ENCODE measurements at places on chromosomes 13 and 19.

- no peak for DNase-seq
Measured at GRCh38 chr19:1511318-1512317, 1.2 kb downstream of the ADAMTSL5 start.

- no peak for DNase-seq
Measured at GRCh38 chr13:112871742-112872141, 97.3 kb upstream of the MCF2L start.

GRCh38 chr19:20278342-20278741 is 111.3 kb downstream of the ZNF486 start:
- no peak for DNase-seq

GRCh38 chr13:41136396-41137031 is 3.9 kb upstream of the KBTBD6 start:
- no peak for DNase-seq

DNA sequence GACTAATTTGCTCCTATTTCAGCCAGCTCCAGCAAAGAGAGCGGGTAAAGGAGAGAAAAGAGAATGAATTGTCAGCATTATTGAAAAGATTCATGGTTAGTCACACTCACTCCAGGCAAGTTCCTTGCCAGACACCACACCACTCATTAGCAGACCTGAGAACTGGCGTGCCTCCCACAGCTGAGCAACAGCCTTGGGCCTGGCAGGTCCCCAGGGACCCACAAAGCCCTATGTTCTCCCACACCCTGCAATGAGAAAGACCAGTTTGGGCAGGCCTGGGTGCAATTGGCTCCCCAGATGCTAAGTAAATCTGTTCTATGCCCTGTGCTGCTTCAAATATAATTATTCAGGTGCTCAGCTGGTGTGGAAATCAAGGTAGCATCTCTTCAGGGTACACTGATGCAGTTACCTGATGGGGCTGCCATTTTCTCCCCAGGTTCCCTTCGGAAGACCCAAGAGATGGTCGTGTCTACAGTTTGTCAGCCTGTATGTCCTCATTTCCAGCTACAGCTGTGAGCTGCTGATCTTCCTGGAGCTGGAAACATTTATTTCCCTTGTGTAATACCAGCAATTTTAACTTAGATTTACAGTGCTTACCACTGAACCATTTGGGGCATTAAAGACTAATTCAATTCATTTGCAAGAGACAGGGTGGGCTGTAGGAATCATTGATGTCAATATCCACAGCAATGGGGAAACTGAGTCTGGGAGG is 405.0 kb downstream of the COG6 start:
- DNase-seq: no peak

GRCh38 chr19:6416658-6417405 is 7.8 kb downstream of the KHSRP start:
- DNase-seq: no peak

- no peak for DNase-seq
Measured at GRCh38 chr13:82867284-82867683, 1015.0 kb downstream of the SLITRK1 start.

DNA sequence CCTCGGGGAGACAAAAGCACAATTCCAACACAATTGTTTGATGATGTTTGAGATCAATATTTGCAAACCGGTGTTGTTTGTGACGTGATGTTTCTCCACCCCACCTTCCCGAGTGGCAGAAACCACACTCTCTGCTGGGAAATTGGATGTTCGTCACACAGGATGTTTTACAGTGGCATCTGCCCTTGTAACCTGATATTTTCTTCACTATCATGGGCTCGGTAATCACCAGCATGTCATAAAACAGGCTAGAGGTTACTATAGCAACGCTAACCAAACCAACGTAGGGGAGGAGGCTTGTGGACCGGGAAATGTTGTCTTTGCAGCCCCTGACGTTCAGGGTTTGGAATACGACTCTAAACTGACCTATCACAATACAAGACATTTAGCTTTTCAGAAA is 454.5 kb downstream of the IRS2 start:
- no peak for DNase-seq

DNA sequence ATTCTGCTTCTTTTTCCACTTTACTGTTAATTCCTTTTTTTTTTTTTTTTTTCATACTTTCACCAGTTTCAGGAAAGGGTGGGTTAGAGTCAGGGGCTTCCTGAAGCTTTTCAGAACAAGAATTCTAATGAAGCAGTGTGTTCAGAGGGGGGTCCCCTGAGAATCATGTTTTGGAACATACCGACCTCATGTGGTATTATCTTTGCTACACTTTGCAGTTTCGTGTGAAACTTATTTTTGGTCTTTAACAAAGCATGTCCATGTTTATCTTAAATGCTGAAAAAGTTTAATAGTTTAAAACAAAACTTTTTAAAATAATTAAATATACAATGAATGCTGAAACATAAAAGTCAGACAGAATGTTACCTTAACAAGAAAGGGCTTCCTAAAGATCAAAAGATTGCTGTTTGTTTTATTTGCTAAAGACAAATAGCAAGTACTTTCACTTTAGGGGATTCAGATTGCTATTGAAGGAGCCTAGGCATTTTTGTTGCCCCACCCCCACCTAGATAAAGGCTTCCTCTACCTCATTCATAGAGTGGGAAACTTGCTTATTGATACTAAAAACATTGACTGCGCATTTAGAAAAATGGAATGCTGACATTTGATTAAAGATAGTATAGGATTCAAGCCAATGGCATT is 21.1 kb upstream of the POMP start:
- DNase-seq: no peak

- DNase-seq: no peak
Measured at GRCh38 chr19:347946-348861, 3.6 kb upstream of the MIER2 start.

- DNase-seq: no peak
Measured at GRCh38 chr19:51600940-51601580, 29.1 kb downstream of the SIGLEC5 start.

- DNase-seq: no peak
Measured at GRCh38 chr19:50377517-50377916, 1.3 kb downstream of the NR1H2 start.

- no peak for DNase-seq
Measured at GRCh38 chr13:108426893-108427292, 157.4 kb downstream of the TNFSF13B start.

DNA sequence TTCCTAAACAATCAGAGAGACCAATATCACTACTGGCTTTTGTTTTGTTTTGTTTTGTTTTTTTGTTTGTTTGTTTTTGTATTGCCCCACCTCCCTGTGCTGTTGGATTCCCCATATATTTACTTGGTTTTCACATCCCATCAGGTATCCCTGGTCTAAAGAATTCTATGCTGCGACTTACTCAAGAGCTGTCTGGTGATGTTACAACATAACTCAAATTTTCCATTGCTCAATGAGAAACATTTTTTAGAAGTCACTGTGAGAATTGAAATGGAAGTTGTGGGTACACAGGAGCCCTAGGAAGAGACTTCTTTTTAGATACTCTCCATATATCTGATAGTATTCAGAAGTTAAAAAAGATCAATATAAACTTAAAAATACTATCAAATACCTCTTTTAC is 181.4 kb downstream of the KLF5 start:
- no peak for DNase-seq

GRCh38 chr13:72004784-72005374 is 137.9 kb upstream of the DACH1 start:
- DNase-seq: no peak

GRCh38 chr13:105937451-105937850 is 598.0 kb downstream of the EFNB2 start:
- DNase-seq: no peak

DNA sequence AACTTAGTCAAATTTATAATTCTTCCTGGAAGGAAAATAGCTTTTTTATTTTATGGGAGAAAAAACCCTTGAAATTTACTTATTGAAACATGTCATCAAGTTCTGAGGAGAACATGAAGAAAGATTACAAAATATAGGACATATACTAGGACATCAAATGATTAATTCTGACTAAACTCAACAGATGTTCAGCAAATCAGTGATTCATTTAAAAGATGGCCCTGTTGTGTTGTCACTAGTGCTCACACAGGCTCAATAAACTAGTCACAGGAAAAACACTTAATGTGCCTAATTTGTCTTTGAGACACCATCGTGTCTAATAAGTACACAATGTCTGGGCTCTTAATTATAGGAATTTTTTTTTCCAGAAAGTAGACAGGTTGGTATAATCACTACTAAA is 223.8 kb upstream of the TMTC4 start:
- no peak for DNase-seq

GRCh38 chr19:18541992-18542940 is 1.1 kb downstream of the FKBP8 start:
- no peak for DNase-seq

- DNase-seq: no peak
Measured at GRCh38 chr13:103161476-103161875, 95.3 kb upstream of the SLC10A2 start.

DNA sequence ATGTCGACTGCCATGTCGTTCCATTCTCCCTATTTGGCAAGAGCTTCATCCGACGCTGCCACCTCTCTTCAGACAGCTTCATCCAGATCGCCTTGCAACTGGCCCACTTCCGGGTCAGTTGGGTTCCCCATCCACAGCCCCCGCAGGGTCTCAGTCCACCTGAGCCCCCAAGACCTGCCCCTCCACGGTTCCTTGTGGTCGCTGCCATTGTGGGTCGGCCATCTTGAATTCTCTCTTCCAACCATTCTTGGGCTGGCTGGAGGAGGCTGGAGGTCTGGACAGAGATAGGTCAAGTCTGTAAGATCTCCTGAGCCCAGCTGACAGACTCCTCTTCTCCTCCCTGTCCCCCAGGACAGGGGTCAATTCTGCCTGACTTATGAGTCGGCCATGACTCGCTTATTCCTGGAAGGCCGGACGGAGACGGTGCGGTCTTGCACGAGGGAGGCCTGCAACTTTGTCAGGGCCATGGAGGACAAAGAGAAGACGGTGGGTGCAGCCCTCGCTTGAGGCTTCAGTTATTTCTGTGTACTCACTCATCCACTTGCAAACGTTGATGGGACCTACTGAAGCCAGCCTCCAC is 19.5 kb downstream of the CPT1C start:
- DNase-seq: no peak

DNA sequence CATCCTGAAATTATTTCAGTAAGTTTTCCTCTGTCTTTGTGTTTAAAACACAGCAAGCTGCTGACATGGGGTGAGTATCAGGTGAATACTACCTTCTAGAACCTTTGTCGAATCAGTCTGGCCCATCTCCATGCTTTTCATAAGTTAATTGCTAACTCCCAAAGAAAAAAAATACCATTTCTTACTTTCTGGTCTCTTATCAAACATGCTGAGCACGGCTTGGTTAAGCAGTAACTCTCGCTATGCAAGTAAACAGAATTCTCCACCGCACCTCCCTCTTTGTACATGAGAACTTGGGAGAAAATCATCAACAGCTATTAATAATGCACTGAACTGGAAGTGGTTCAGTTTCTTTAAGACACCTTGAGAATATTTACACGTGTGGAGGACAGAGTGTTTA is 88.6 kb downstream of the FGF9 start:
- DNase-seq: no peak

DNA sequence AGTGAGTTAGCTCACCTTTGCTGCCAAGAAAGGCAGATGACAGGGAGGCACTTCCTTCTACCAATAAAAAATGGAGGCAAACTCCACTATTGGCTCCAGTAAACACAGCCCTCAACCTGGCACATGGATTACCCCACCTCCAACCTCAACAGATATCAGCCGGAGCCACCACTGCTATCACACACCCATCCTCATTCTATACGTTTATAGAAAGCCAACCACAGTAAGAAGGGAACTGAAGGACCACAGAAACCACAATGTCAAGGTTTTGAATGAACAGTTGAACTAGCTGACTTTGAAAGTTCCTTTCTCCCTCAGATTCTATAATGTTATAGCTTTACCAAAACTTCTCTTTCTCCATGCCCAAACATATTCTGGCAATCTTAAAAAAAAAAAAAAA is 526.2 kb downstream of the UQCRFS1 start:
- DNase-seq: no peak

- DNase-seq: no peak
Measured at GRCh38 chr13:52878831-52879230, 30.4 kb upstream of the PCDH8 start.

DNA sequence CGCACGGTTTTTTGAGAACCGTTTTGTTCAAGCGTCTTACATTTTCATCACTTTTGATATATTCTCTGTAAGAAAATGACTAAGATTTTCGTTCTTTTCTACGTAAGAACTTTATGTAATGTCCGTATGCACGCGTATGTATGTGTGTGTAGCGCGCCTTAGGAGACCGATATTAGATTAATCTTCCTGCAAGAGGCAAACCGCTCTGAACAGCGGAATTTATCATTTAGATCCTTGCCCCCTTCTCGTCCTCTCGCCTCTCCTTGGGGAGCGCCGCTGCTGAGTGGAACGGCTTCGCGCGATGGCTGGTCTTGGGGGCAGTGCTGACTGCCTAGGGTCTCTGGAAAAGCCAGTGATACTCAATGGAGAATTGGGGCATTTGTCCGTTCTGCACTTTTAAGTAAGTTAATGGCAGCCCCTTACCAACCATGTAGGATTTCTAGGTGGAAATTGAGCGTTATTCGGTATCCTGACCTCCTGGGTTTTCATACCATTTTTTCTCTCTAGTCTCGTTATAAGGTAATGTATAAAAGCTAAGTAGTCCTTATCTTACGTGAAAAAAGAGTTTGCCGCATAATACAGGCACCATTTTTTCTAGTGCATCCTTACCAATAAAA is 4.7 kb downstream of the MAB21L1 start:
- no peak for DNase-seq

GRCh38 chr13:36445278-36445677 is 13.0 kb downstream of the CCNA1 start:
- DNase-seq: no peak

- DNase-seq: no peak
Measured at GRCh38 chr13:64069892-64070291, 2654.2 kb upstream of the PCDH20 start.

GRCh38 chr13:80873589-80873988 is 532.7 kb upstream of the SPRY2 start:
- no peak for DNase-seq

DNA sequence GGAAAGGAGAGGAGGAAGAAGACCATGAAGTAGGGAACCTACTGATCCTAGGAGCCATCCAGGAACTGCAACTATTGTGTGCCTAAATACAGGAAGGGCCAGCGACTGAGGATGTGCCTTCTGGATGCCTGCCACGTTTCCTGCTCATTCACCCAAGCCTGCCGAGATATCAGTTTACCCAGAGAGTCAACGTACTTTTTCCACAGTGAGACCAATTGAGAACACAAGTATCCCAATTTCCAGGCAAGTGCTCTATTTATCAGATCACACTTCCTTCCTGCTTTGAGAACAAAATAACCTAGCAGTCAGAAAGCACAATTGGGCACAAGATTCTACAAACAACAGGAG is 122.4 kb downstream of the AKAP11 start:
- DNase-seq: no peak

GRCh38 chr13:113144255-113144629 is 14.2 kb upstream of the PROZ start:
- no peak for DNase-seq

- DNase-seq: no peak
Measured at GRCh38 chr19:30060531-30061222, 118.6 kb downstream of the URI1 start.

Data from esophagus squamous epithelium (tissue), 5 donors.